COLO829 (cell line): ENCODE measurements at places on chromosomes 4 and X.

- no peak for DNase-seq
Observed at GRCh38 chr4:153564630-153565525, 98.7 kb downstream of the TMEM131L start.

DNA sequence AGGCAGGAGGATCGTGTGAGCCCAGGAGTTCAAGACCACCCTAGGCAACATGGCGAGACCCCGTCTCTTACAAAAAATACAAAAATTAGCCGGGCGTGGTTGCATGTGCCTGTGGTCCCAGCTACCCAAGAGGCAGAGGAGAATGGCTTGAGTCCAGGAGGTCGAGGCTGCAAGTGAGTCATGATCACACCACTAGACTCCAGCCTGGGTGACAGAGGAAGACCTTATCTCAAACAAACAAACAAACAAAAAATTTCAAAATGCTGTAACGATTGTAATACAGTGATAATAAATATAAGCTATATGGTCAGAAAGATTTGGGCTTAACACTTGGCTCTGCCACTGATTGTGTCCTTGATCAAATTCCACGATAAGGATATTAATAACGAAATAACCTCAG is 24.2 kb downstream of the SLC25A4 start:
- DNase-seq = no peak

GRCh38 chr4:120071192-120071795 is 4.6 kb upstream of the MAD2L1 start:
- DNase-seq = no peak

GRCh38 chrX:111519215-111519614 is 7.8 kb downstream of the SERTM2 start:
- DNase-seq = peak; percentile 3

DNA sequence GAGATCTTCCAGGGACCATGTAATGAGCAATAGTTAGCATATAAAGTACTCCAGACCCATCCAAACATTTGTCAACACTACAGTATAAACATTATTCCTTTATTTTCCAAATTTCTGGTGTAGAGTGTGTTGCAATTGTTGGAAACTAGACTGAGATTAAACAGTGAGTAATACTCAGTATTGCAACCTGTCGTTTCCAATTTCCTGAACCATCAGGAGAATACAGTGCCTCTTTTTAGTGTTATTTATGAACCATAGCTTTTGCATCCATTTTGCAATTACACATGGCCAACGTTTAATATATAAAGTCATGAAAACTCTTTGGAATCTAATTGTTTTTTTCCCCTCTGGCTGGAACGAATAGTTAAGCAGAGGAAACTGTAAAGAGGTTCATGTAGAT is 58.3 kb upstream of the DHRSX start:
- DNase-seq = no peak

- DNase-seq = no peak
Observed at GRCh38 chrX:57900975-57901374, 9.3 kb downstream of the ZXDA start.

GRCh38 chr4:123555807-123556273 is 159.2 kb downstream of the SPRY1 start:
- no peak for DNase-seq

- no peak for DNase-seq
Observed at GRCh38 chr4:164847016-164847415, 30.0 kb upstream of the APELA start.

- DNase-seq = no peak
Observed at GRCh38 chr4:101753721-101754120, 36.8 kb upstream of the BANK1 start.

DNA sequence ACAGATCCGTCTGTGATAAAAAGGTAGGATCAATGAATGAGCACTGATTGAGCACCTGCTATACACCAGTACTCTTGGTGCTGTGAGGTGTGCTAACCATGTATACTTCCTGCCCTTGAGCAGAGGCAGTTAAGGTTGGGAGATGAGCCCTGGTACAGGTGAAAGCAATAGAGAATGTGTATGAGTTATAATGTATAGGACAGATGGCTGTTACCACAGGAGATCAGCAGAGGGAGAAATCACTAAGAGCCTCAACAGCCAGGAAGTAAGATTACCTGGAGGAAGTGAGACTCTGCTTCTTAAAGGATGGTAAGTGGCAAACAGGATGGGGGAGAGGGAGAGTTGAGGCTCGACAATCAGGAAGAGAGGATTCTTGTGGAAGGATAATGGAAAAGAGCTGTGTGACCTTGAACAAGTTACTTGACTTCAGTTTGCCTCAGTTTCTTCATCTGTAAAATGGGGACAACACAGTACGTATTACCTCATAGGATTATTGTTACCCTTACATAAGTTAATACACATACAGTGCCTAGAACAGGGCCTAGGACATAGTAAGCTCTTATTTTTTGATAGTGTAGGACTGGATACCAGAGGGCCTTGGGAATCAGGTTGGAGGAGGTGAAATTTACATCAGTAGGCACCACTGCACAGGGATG is 9.1 kb downstream of the CXCR3 start:
- no peak for DNase-seq

- DNase-seq = no peak
Observed at GRCh38 chr4:85402371-85402770, 72.6 kb upstream of the ARHGAP24 start.

DNA sequence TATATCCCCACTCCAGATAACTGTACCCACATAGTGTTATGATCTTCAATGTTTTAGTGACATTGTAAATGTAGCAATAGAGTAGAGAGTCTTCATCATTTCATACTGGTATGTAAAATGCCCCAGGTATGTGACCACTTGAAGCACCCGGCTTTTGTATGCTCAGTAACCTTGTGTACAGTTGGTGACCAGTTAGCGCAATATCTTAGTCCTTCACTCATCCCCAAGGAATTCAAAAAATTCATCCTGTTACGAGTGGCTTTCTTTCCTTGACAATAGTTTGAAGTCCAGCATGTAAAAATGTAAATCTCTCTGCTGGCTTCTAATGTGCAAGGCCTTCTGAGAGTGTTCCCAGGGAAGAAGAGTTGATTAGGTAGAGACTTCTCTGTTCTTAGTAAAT is 145.6 kb downstream of the ARX start:
- no peak for DNase-seq

DNA sequence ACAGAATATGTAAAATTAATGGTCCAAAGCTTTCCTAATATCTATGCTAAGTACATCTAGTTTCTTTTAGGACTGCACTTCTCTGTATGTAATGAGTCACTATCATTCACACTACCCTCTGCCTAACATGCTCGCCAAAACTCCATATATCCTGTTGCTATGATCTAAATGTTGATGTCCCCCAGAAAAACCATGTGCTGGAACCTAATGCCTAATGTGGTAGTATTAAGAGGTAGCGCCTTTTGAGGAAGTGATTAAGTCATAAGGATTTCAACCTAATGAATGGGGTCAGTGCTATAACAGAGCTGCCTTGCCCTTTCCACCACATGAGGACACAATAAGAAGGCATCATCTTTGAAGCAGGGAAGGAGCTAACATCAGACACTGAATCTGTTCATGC is 34.9 kb upstream of the NFKB1 start:
- DNase-seq = no peak

DNA sequence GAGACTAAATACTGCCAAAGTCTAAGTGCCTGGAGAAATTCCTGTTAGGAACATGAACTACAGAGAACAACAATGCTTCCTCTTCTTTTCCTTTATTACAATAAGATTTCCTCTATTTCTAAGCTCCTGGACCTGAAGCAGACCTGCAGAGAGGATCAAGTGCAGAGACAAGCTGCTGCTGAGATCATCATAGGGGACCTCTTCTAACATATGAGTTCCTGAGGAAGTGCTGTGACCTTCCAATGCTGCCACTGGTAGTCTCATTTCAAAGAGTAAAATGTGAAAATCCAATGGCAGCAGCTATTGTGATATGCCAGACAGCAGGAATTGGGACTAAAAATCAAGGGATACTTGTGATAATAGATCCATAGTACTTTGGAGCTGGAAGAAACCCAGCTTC is 28.0 kb downstream of the CCNG2 start:
- no peak for DNase-seq

DNA sequence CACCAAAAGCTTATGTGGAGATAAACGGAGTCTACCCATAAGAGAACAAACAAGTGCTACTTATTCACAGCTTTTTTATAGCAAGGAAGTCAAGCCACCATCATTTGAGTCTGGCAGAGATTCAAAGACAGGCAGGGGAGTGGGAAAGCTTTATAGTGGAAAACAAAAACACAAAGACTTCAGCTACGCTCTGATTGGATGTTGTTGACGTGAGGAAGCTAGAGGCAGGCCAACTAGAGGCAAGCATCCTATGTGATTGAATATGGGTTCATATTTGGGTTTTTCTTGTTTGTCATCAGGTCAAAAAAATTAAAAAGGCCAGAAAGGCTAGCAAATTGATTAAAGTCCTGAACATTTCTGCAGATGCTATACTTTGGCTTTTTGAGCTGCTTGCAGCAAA is 719 bp upstream of the TCEAL4 start:
- no peak for DNase-seq
